Colonic mucosa (tissue), 4 donors: ENCODE measurements at places on chromosomes 5 and 9.

GRCh38 chr9:133950629-133951111, 41.5 kb downstream of the VAV2 start:
- no peak for DNase-seq

DNA sequence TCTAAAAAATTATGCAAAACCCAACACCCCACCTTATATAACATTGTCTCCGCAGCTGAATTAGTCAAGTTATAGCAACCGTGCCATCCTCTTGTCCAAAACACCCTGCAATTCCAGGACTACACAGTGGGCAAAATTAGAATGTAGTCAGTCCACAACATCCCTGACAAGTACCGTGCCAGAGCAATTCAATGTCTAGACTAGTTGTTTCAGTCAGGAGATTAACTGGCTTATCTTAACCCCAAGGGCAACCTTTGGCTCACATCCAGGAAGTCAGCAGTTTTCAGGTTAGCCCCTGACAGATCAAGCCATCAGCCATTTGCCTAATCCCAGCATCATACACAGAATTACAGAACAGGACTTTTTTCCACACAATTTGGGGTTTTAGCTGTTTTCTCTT, 240.8 kb upstream of the TMEM161B start:
- no peak for DNase-seq

GRCh38 chr9:68996462-68996861, 17.5 kb downstream of the PRKACG start:
- DNase-seq = no peak

DNA sequence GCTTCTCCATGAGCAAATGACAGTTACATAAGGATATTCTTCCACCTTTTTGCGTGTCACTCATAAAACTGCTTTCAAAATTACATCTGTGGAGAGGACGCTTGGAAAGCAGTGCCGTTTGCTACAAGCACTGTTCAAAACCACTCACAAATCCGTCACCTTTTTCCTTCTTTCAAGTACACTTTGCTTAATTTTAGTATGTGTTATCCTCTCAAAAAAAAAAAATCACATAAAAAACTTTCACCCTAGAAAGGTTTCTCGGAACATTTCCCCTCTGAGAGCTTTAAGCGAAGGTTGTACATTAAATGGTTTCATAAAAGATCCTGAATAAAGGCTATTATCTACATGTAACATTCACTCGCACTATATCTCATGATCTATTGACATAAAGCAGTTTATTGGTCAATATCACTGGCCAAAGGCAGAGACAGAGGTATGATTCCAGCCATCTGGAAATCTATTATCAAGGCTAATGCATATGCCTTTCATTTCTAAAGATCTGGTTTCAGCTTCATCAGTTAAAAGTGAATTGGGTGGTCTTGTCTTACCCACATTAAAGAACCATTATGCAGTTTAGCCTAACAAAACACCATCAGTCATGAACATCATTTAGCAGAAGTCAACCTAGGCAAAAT, 163.6 kb downstream of the ENC1 start:
- no peak for DNase-seq

DNA sequence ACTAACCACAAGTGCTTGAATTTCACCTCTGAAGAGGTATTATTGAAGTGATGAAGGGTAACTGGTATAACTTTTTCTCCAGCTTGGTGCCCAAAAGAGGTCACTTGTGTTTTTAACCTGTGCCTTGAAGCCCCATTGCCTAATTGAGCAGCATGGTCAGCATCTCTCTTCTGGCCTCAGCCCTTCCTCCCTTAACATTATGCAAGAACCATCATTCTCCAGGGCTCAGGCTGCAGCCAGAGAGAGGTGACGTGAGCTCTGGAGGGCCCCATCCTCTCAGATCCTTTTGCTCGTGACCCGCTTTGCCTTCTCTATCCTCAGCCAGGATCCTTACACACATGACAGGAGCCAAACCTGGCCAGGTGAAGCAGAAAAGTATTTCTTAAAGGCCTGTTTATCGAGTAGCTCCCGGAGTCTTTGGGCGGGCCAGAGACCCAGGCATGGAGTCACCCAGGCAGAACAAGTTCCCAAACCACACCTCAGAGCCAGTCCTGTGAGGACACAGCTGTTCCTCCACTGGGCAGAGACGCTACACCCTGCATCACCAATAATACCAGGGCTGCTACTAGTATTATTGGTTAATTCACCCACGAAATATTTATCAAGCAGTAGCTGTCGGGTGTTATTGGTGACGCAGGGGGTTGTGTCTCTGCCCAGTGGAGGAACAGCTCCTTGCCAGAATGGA, 29.6 kb upstream of the BOD1 start:
- DNase-seq = no peak

GRCh38 chr9:83067579-83067978, 4.6 kb upstream of the RASEF start:
- DNase-seq = no peak

GRCh38 chr9:131045300-131046092, 36.5 kb downstream of the LAMC3 start:
- DNase-seq = no peak

DNA sequence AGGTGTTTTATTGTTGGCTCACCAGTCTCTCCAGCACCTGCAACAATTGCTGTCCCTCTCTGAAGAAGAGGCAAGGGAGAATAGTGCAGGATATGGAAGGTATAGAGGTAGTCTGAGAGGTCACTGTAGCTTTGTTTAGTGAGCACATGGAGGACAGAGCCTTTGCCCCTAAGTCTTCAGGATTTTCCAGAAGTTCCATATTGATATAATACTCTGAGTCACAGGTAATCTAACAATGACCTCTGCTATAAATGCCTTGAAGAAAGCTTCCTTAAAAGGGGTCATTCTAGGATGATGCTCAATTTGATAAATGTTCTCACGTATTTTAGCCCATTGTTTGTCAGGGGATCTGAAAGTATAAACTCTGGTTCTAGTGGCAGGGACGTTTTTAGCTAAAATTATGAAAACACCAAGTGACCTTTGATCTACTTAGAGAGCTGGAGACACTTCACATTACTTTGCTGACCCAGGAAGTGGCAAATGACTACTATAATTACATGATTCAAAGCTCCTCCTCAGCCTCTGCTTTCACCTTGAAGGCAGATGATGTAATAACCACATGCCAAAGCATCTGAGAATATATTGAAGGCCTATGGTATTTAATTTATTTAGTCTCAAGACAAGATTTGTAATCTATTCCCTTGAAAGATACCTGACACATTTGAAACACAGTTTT, 366.9 kb upstream of the NUDT12 start:
- DNase-seq = no peak

DNA sequence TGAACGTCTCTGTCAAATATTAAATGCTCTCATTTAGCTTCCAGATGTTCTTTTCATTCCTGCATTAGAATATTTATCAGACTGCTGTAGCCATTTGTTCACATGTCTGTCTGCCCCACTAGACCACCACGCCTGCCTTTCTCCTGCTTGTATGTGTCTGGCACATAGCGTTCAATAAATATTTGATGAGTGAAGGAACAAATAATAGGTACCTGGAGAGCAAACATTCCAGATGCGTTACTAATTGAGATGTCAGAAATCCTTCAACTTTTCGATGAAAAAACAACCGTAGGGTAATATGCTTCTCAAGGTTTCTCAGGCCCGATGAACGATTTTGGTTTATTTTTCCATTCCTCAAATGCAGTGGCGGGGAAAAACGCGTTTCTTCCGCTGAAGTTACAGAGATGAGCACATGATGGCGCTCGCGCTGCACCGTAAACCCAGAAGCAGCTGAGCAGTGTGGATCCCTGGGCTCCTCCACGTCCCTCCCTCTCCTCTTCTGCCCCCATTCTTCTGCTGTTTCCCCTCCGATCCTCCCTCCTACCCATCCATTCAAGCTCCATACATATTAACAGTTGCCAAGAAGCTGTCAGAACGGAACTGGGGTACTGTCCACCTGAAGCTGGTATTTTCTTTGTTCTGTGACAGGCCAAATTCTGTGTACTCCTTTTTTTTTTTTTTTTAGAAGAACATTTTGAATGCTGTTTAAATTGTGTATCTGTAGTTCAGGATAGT, 245.4 kb downstream of the MPDZ start:
- DNase-seq = peak; percentile 49

GRCh38 chr9:136255166-136255538, 9.5 kb upstream of the QSOX2 start:
- DNase-seq = no peak

DNA sequence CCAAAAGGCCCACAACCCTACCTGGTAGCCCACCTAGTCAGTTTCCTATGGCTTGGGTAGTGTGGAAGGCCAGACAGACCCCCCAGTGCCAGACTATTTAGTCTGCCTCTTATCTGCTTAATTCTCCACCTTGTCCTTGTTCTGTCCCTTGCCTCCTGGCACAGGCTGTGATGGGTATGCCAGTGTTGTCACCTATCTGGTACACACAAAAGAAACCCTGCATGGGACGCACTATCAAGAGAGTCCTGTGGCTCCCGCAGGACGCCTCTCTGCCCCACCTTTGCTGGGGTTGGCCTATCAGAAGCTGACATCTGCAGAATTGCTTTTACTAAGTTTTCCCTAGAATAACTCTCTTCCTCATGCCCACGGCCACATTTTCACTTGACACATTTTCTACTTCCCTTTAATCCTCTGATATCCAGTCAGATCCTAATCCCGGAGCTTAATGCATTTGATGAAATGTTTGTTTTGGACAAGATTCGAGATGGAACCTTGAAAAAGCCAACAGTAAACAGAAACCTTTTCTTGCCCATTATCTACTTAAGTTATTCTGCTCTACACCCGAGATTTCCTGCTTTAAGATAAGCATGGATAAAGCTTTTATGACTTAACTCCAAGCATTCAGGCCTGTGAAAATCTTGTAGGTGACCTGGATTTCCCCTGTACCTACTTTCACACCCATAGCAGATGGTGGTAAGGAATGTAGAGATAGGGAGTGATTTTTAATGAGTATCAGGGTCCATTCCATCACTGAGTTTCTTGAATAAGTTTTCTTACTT, 468.5 kb downstream of the ZNF608 start:
- no peak for DNase-seq

- DNase-seq = no peak
Observed at GRCh38 chr9:130343445-130343918, 77.9 kb downstream of the HMCN2 start.

DNA sequence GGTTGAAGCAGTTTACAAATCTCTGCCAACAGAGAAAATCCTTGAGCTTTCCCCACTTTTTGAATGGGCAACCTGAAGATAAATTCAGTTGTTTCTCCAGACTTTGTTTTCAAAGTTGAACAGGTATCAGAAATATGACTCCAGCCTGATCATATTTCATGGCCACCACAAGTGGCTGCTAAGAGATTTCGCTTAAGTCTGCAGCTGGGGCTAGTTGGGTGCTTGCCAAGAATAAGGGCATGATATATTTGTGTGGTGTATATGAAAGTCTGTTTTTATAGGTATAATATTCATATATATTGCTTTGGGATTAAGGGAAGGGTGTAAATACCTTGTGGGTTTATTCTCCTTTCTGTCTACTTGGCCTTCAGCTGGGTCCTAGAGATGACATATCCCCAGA, 168.4 kb upstream of the GDNF start:
- DNase-seq = no peak

GRCh38 chr9:72383978-72384709, 19.1 kb upstream of the ZFAND5 start:
- DNase-seq = no peak

- no peak for DNase-seq
Observed at GRCh38 chr9:109990541-109990940, 210.5 kb downstream of the PALM2AKAP2 start.

- no peak for DNase-seq
Observed at GRCh38 chr5:90747175-90747574, 188.6 kb downstream of the ADGRV1 start.

DNA sequence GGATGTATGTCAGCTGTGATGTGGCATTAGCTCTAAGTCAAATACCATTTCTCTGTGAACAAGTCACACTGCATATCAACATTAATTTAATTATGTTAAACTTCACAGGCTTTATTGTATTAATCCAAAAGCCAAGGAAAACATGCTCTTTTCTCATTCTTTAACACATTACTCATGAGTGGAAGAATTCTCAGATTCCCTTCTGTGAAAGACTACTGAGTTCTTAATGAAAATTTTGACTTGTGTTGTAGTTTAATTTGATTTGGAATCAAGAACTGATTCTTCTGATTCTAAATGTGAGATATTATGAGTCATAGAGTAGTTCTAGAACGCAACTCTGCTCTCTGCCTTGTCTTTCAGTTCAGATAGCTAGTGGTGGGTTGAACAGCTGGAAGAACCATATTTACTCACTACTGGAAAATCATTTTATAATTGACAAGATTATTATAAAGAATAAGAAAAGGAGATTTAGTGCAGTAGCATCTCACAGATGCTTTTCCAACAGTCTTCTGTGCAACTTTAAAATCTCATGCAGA, 90.6 kb downstream of the VCAN start:
- no peak for DNase-seq

GRCh38 chr5:10583663-10584572, 20.0 kb downstream of the ANKRD33B start:
- DNase-seq = no peak
